ENCODE measurements at places on chromosomes 4 and X.

DNA sequence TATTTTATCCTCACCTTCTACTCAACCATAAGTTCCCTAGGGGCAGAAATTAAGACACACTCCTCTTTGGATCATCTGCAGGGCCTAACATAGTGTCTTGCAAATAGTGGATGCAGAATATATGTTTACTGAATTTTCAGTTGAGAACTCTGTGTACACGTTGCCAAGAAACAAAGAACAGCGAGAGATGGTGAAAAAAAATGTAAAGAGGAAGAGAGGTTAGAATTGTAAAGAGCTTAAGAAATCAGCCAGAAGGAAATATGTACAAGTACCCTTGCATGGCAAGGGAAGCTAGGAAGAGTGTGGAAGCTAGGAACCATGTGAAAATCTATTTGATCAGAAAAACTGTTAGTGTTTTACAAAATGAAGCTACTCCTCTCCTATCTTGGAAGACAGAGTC is 431.0 kb downstream of the SMARCA1 start:
- DNase-seq = no peak

GRCh38 chr4:97778174-97778573 is 365.1 kb downstream of the STPG2 start:
- no peak for DNase-seq

GRCh38 chr4:53647547-53647946 is 56.3 kb upstream of the LNX1 start:
- DNase-seq = no peak

- peak; percentile 55 for DNase-seq
Measured at GRCh38 chr4:1910643-1911042, 39.5 kb downstream of the NSD2 start.

DNA sequence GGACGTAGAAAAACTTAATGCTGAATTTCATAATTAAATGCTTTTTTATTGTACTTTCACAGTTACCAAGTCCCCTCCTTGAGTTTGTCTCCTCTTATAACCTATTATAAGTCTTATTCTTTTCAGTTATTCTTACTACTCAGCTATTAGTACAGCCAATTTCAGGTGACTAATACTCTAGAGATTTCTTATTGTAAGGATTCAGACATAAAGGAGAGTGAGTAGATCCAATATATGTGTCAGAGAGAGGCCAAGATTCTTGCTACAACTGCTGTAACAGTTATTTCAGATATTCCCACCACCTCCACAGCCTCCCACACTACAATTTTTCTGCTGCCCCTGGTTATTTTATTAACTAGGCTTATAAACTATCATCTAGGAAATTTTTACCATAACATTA is 274.5 kb downstream of the GPAT3 start:
- peak; percentile 10 for DNase-seq

Data from kidney tubule cell (primary cell).